ENCODE measurements at places on chromosomes 7 and 10. TPM values are rescaled to one million over a fixed set of nuclear protein-coding genes. Genes with fewer than 3 reads are reported as not detected.

The GNGT1 gene
- total RNA-seq, result not detected

The PRSS37 gene
- total RNA-seq, result not detected

The MACROH2A2 gene
- 2.0 TPM for total RNA-seq

The TRIM73 gene
- total RNA-seq, result 3.9 TPM

The PLAU gene
- 0.14 TPM for total RNA-seq

The PLXNA4 gene
- 0.06 TPM for total RNA-seq

The DGKI gene
- 16.8 TPM for total RNA-seq

The LIPK gene
- total RNA-seq, result not detected

The FXYD4 gene
- total RNA-seq, result not detected

The NRG3 gene
- total RNA-seq, result not detected
